Fibroblast of upper back skin (primary cell): ENCODE measurements at places on chromosomes 5 and 9.

GRCh38 chr9:4855841-4856240 lies 63.1 kb downstream of the RCL1 start:
- DNase-seq, result peak; percentile 48

- no peak for DNase-seq
Observed at GRCh38 chr9:113480612-113481011, 17.1 kb downstream of the RGS3 start.

- peak; percentile 42 for DNase-seq
Observed at GRCh38 chr5:83715236-83716065, 5.2 kb downstream of the HAPLN1 start.

DNA sequence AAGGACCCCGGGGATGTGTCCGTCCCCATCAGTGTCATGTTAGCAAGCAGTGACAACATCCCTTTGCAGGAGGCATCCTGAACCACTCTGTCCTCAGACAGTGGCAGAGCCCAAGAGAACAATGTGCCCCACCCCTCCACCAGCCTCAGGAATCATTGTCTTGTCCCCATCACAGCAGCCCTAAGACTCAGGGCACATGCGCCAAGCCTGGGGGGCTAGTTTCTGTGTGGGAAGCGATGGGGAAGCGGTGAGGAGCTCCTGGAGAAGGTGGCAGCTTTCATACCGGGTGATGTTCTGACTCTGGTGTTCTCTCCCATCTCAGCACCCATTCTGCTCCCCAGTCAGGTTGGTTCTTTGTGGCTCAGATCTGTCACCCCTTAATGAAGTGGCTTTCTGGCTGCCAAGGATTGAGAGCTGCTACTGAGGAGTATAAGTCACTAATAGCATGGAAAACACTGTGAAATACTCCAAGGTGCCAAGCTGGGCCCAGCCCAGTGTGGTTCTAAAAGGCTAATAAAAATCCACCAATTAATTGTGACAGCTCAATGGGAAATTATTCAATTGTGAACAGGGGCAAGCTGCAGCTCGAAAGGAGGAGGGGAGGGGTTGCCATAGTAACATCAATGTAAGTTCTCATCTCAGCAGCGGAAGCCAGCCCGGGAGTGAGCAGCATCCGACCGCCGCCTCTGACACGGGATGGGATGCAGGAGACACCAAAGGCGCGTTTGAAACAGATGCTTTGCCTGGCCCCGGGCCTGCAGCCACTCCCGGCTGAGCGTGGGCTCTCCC lies 4.7 kb downstream of the QRFP start:
- DNase-seq, result peak; percentile 12

- DNase-seq, result peak; percentile 80
Observed at GRCh38 chr9:17005056-17005823, 129.6 kb upstream of the CNTLN start.

- DNase-seq, result no peak
Observed at GRCh38 chr9:97484134-97484533, 17.3 kb upstream of the TMOD1 start.

- no peak for DNase-seq
Observed at GRCh38 chr9:9410736-9411135, 1202.1 kb downstream of the PTPRD start.

DNA sequence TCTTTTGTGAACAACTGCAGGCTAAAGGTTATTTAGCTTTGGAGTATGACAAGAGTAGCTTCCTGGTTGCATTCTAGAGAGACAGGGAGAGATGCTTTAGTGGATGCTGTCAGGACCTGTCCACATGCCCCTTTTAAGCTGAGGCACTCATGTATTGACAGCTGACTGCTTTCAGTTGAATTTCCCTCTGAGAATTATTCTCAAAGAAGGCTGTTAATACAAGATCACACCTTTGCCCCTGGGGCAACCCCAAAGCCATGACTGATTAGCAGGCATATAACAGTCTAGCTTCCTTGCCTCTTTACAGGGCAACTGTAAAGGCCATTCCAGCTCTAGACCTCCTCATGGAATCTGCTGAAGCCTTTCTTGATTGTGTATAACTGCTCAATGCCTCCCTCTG lies 117.6 kb upstream of the ATP10B start:
- no peak for DNase-seq

- DNase-seq, result no peak
Observed at GRCh38 chr9:94250456-94250855, 8.6 kb upstream of the ZNF169 start.

GRCh38 chr5:127343866-127344265 lies 53.3 kb downstream of the MEGF10 start:
- no peak for DNase-seq

DNA sequence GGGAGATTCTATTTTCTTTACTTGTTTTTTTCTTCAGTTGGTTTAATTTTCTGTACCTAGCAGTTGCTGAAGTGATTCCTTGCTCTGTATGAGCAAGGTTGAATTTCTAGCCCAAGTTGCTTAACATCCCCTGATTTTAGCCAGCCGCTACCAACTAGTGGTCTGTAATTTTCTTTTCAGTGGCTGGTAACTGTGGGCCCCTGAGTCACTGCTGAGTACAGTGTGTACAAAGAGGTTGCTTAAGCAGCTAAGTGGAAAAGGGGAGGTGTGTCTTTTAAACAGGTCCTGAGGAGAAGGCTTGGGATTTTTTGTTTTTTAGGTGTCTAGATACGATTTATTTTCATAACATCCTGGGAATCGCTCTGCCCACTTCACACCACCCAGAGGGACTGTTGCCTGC lies 254.7 kb downstream of the NR3C1 start:
- peak; percentile 39 for DNase-seq

- DNase-seq, result no peak
Observed at GRCh38 chr5:148229840-148230239, 8.5 kb upstream of the MARCOL start.

DNA sequence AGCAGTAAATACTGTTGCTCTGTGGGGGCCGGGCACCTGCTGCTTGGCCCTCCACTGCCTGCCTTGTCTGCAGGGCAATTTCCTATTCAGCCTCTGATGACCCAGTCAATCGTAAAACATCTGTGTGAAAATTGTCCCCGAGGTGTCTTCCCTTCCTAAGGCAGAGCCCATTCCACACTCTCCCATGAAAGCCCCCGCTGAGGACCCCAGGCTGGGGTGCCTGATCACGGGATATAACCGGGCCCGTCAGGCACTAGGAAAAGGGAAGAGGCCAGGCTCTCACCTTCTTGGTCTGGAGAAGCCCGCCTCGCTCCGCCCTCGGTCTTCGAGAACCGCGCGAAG lies 27.2 kb upstream of the SCGB3A1 start:
- DNase-seq, result no peak

DNA sequence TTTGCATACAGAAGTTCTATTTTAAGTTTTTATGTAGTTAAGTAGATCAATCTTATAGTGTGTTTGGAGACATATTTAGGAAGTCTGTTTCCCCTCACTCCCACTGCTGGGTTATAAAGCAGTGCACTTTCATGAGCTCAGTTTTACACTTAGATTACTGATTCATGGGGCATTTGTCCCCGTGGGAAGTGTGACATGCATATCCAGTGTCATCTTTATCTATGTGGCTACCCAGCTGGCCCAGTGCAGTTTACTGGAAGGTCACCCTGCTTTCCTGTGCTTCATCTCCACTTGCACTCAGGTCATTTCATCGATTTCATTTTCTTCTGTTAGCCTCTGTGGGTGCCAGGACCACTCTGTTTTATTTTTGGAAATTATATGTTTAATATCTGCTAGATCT lies 49.1 kb downstream of the ADCY2 start:
- no peak for DNase-seq

DNA sequence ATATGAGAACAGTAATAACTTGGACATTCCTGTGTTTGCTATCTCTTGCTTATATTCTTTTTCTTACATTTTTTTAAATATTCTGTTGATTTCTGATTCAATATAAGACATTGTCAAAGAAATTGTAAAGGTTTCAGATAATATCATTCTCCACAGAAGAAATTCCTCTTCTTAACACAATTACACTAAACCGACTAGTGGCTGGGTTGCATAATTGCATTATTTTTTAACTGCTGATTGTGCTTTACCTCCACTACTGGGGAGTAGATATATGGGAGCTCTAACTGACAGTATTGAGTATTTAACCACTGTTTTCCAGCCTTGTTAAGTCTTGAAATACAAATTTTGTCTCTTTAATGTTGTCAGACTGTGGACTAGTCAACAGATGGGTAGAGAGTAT lies 723.8 kb upstream of the EDIL3 start:
- no peak for DNase-seq

DNA sequence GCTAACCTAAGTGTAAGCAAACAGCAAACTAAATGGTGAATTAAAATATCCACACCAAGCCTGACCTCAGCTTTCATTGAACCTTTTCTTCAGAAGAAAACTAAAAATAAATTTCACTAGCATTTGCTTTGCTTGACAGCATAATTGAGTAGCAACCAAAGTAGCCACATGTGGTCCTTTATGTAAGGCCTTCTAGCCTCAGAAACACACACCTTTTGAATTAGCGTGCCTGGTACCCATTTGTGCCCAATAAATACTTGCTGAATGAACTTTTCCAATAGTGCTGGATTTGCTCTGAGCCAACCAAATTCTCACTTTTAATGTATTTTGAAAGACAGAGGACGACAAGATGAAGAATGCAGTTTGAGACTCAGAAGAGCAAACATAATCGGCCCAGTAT lies 2.1 kb upstream of the NIPBL start:
- no peak for DNase-seq

DNA sequence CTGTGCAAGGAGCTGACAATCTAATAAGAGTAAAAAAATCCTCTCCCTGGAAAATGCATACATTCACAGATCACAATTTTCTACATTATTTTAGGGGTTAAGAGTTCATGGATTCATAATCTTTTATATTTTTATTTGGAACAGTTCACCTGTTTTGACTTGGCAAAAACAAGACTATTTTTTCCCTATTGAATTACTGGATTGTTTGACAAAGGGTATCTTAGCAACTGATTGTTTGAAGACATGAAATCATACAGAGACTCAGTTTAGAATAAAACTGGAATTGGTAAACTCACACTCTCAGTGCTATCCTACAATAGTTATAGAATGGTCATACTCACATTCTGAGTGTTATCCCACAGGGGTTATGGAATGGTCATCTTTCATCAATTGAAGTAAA lies 358.2 kb upstream of the PTGER4 start:
- DNase-seq, result no peak

DNA sequence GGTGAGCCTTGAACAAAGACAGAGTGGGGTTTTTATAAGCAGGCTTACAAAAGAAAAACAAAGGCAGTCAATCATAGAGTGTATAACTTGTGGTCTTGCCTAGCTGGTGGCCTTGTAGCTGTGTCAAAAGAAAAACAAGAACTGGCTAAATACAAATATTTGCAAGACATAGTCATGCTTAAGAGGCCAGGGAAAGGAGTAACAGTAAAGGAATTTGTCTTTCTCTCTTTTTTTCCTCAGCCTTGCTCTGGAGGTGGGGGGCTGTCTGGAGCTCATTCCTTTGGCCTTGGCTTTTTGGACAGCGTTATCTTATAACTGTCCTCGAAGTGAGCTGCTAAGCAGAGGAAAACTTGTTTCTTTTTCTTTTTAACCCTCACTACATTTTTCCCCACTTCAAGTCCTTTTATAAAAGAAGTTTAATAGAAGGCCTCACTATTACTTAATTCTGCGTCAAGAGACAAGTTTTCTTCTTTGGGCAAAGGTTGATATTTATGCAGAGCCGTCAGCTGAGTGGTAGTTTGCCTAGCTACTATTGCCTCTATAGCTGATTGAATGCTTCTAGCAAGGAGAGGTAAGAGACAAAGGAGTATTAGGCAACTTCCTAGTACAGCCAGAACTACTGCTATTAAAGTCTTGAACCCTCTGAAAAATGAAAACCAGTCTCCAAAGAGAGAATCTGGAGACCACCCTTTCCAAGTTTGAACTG lies 14.3 kb downstream of the CEL start:
- DNase-seq, result peak; percentile 90

GRCh38 chr9:8825585-8826147 lies 1026.1 kb upstream of the DMAC1 start:
- DNase-seq, result no peak

- DNase-seq, result peak; percentile 18
Observed at GRCh38 chr9:121945849-121946248, 147.3 kb downstream of the TTLL11 start.

GRCh38 chr5:97143704-97144103 lies 1.3 kb upstream of the LIX1 start:
- no peak for DNase-seq

- DNase-seq, result peak; percentile 52
Observed at GRCh38 chr5:130110328-130110727, 206.1 kb downstream of the CHSY3 start.

DNA sequence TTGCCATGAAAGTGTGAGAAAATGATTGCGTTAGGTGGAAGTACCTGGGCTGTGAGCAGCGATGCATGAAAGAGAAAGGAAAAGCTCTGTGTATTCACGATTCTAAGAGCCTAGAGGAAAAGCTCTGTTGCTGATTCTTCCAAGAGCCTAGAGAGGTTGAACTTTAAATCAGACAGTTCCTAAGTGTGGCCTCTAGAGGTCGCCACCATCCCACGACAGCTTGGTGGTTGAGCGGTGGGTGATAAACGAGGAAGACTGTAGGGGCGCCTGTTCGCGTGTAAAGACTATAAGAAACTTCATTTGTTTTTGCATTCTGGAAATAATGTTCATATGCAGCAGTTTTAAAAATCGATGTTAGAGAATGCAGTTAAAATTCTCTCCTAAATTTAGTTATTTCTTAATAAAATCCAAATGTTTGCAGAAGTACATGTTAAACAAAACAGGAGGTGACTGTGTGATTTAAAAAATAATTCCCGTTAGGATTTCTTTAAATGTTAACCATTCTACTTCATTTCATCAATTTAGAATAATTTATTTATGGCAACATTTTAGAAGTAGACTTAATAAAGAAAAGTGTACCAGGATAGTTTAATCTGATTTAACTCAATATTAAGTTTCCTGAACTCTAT lies 107.7 kb downstream of the TENT4A start:
- no peak for DNase-seq

DNA sequence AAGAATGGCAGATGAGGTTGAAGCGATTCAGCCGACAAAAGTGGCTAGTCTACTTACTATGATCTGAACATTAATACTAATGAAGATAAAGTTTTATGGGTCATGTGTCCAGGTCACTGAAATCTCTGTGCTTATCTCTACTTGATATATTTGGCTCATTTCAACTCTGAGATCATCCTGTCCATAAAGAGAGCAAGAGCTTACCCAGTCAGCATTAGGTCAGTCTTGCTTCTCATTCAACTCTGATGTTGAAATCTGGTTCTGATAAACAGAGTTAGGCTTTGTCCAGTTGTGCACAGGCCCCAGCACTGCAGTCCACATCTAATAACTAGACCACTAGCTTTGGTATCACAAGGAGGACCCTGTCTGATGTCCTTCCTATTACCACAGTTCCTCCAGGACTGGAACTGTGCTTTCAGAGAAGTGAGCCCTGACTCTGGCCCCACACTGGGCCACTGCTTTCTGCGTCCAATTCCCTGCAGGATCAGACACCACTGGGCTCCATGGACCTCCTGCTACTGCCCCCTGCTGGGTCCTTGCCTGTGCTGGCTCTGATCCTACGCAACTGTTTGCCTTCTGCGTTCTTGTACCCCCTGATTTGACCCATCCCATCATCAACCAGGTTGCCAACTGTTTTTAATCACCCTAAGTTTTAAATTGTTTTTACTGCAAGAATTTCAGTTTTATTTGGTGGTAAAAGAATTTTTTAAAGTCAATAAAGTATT lies 23.7 kb upstream of the FAM120A start:
- DNase-seq, result no peak
